Activated CD4-positive, alpha-beta T cell treated with anti-CD3 and anti-CD28 coated beads, Interleukin-2, amount 10 ng/mL, durations not matched to agents 7 days and 5 days (primary cell): ENCODE measurements at places on chromosomes 4 and X.
A peak's percentile ranks its signal among the peaks of the same experiment; 100 is the strongest.

DNA sequence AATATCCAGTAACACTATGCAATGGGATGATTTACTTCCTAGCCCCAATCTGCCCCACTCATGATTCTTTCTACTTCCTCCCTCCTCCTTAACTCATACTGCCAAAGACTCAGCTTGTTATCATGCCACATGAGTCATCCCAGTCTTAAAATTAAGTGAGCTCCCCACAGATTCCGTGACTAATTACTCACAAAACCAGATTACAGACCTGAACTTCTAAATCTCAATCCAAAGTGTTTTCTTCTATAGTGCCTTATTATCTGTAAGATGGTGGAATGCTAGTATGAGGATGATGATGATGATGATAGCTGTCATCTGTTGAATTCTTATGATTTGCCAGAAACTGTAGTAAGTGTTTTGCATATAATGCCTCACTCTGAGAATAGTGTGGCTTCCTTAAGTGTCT lies 27.7 kb upstream of the GPC3 start:
- H3K27ac ChIP-seq: no peak overlapping the region

DNA sequence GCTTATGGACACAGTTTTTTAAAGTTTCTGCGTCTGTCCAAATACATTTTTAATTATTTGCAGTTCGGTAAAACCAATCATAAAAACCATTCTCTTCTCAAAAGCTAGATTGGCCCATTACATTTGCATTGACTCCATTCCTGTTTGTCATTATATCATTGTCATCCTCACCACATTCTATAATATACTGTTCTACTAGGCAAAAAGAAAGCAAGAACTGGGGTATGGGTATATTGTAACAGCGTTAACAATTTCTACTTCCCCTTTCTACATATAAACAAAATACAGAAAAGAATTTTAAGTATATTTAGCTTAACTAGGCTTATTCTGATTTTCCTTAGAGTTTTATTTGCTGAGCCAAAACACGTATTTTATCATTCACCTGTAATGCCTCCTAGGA lies 91.8 kb downstream of the RAP1GDS1 start:
- DNase-seq: no peak
- peaks cover 24% of the 10 kb centered on the region for H3K36me3 ChIP-seq
- H3K4me1 ChIP-seq: no peaks in the 10 kb centered on the region
- H3K27ac ChIP-seq: no peak overlapping the region
- no peaks in the 10 kb centered on the region for H3K27me3 ChIP-seq
- no peak overlapping the region for H3K4me3 ChIP-seq

GRCh38 chr4:155712846-155713245 lies 46.0 kb upstream of the GUCY1B1 start:
- no peaks in the 10 kb centered on the region for H3K36me3 ChIP-seq
- no peak for DNase-seq
- no peak overlapping the region for H3K4me3 ChIP-seq
- peaks cover 8% of the 10 kb centered on the region for H3K27me3 ChIP-seq
- H3K27ac ChIP-seq: no peak overlapping the region

DNA sequence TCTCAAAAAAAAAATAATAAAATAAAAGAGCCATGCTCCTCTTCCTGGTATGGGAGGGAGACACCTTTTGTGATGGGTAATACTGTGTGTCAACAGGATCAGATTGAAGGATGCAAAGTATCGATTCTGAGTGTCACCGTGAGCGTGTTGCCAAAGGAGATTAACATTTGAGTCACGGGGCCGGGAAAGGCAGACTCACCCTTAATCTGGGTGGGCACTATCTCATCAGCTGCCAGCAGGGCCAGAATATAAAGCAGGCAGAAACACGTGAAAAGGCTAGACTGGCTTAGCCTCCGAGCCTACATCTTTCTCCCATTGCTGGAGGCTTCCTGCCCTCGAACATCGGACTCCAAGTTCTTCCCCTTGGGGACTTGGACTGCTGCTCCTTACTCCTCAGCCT lies 95.4 kb downstream of the SHOX start:
- no peak overlapping the region for H3K4me3 ChIP-seq
- no peaks in the 10 kb centered on the region for H3K36me3 ChIP-seq
- H3K27me3 ChIP-seq: no peaks in the 10 kb centered on the region
- H3K27ac ChIP-seq: no peak overlapping the region

- H3K27ac ChIP-seq: no peak overlapping the region
- H3K4me3 ChIP-seq: no peak overlapping the region
- H3K27me3 ChIP-seq: no peaks in the 10 kb centered on the region
Observed at GRCh38 chr4:117447925-117448324, 362.5 kb upstream of the TRAM1L1 start.

DNA sequence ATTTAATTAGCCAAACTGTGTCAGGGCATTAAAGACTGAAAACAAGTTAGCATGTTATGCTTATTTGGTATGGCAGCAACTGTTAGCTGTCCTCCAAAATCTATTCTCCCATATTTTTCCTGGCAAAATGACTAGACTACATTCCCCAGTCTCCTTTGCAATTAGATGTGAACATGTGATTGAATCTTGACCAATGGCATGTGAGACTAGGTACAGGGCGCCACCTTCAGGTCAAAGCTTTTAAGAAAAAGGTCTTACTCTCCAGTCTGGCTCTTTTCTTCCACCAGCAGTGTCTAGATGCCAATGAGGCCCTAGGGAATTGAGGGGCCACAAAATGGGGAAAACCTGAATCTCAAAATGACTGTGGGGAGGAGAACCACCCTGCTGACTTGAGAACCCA lies 408.2 kb downstream of the SMARCA1 start:
- no peaks in the 10 kb centered on the region for H3K27me3 ChIP-seq
- peak; percentile 10 for DNase-seq
- H3K4me3 ChIP-seq: no peak overlapping the region
- H3K27ac ChIP-seq: no peak overlapping the region
- H3K36me3 ChIP-seq: no peaks in the 10 kb centered on the region
- H3K4me1 ChIP-seq: no peaks in the 10 kb centered on the region

DNA sequence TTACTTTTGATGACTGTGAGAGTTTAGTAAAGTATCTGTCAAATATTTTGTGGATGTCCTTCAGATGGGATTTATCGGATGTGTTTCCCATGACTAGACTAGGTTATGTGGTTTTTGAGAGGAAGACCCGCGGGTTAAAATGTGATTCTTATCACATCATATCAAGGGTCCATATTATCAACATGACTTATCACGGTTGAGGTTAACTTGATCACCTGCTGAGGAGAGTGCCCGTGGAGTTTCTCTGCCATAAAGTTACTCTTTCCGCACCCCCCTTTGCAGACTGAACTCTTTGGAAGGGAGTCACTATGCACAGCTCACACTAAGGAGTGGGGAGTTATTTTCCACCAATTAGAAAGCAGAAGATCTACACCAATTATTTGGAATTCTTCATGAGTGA lies 38.7 kb downstream of the GLRB start:
- H3K4me3 ChIP-seq: no peak overlapping the region
- H3K27me3 ChIP-seq: no peaks in the 10 kb centered on the region
- no peak overlapping the region for H3K27ac ChIP-seq
- H3K36me3 ChIP-seq: no peaks in the 10 kb centered on the region
- DNase-seq: no peak

GRCh38 chr4:98939438-98939837 lies 10.5 kb upstream of the EIF4E start:
- no peaks in the 10 kb centered on the region for H3K36me3 ChIP-seq
- H3K27me3 ChIP-seq: no peaks in the 10 kb centered on the region
- DNase-seq: no peak
- peaks cover 14% of the 10 kb centered on the region for H3K4me1 ChIP-seq

DNA sequence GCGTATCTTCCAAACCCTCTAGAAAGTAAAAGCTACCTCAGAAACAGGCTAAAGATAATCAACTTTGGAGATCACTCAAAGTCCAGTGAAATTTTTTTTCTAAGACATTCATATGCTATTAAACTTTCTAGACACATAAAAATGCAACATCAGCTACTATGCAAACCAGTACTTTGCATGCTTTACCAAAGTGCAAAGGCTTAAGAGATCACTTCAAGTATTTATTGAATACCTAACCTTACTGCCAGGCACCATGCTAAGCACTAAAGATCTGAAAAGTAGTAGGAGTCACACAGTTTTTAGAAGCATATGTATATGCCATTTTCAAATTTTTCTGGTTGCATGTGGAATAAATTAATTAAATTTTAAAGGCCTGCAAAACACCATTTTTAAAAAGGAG lies 115.8 kb downstream of the THOC2 start:
- H3K27me3 ChIP-seq: no peaks in the 10 kb centered on the region
- DNase-seq: no peak
- no peak overlapping the region for H3K4me3 ChIP-seq
- no peaks in the 10 kb centered on the region for H3K4me1 ChIP-seq
- H3K27ac ChIP-seq: no peak overlapping the region

DNA sequence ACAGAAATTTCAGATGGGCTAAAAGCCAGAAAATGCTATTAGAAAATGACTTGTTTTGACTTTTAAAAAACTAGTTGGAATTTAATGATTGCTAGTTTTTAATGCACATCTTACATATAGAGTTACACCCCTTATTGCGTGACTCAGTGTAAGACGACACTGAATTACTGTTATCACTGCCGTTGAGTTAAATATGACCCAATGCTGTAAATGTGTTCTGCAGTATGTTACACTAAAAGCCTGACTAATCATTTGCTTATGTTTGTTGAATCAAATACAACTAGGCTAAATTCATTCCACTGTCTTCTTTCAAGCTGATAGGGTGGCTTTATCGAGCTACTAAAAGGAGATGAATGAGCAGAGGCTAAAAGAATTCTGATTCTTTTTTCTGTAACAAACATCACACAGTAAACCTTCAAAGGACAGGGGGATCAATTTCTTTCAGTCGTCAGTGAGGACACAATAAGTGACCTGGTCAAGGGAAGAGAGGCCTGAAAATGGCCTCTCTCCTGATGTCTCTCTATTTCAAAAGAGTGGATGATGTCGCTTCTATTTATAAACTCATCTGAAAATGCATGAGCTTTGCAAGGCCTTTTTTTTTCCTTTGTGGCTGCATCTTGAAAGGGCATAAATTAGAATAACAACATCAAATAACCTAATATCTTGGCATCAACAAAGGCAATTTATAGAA lies 142.2 kb upstream of the KCNIP4 start:
- DNase-seq: no peak
- H3K27ac ChIP-seq: no peak overlapping the region
- H3K4me3 ChIP-seq: no peak overlapping the region
- no peaks in the 10 kb centered on the region for H3K4me1 ChIP-seq

- H3K4me1 ChIP-seq: no peaks in the 10 kb centered on the region
- no peak overlapping the region for H3K4me3 ChIP-seq
- H3K27ac ChIP-seq: no peak overlapping the region
Observed at GRCh38 chr4:106409901-106410889, 41.6 kb upstream of the GIMD1 start.

- H3K27ac ChIP-seq: peak overlapping the region; percentile 96
- H3K27me3 ChIP-seq: no peaks in the 10 kb centered on the region
Observed at GRCh38 chr4:15656038-15656470, 897 bp upstream of the FBXL5 start.

- peaks cover 49% of the 10 kb centered on the region for H3K4me1 ChIP-seq
- peaks cover 23% of the 10 kb centered on the region for H3K36me3 ChIP-seq
- DNase-seq: no peak
Observed at GRCh38 chr4:26365537-26366150, 44.8 kb downstream of the RBPJ start.

- DNase-seq: no peak
- H3K27me3 ChIP-seq: no peaks in the 10 kb centered on the region
- H3K4me3 ChIP-seq: no peak overlapping the region
- H3K27ac ChIP-seq: no peak overlapping the region
- no peaks in the 10 kb centered on the region for H3K4me1 ChIP-seq
Observed at GRCh38 chrX:113741744-113742143, 842.1 kb upstream of the HTR2C start.

DNA sequence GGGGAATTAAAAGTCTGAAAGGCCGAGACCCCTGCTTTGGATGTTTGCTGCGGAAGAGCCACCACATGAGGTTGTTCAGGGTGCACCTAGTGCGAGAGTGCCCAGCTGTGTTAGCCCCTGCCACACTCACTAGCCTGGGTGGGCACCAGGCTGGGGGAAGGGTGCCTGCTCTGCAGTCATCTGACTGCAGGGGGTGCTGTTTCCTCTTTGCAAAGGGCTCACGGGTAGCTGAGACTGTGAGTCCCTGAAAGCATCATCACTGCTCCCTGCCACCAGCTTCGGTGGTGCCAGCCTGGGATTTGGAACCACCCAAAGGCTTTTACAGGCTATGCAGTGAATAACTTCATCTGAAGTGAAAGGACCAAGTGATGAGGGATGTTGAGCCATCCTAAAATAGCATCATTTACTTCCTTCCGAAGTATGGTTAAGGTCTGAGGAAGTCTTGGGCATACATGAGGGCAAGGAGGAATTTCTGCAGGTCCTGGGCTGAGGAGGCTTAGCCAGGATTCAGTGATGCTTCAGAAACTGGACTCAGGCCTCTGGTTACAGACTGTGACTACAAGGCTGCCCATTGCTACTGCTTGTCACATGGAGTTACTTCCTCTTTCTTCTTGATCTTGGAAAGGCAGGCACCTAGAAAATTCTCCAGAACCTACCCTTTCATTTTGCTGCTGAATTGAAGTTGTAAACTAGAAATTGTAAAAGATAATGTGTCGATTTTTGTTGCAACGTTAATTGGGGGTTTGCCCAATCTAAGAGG lies 293.2 kb upstream of the PRPS2 start:
- H3K4me3 ChIP-seq: no peak overlapping the region
- no peak overlapping the region for H3K27ac ChIP-seq
- H3K27me3 ChIP-seq: no peaks in the 10 kb centered on the region
- no peak for DNase-seq

DNA sequence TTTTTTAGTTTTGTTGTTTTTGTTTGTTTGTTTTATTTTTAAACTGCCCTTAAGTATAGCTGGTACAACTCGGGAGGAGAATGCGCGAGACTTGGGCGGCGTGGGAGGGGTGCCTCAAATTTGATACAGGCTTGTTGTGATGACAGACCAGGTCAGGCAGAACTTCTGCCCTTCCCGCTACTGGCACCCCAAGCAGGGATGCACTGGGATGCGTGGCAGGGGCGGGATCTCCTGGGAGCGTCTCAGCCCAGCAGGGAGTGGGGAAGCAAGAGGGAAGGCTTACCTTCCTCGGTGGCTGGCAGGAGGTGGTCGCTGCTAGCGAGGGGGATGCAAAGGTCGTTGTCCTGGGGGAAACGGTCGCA lies 851 bp downstream of the SFRP2 start:
- no peaks in the 10 kb centered on the region for H3K36me3 ChIP-seq
- DNase-seq: no peak
- H3K27ac ChIP-seq: no peak overlapping the region
- peaks cover 80% of the 10 kb centered on the region for H3K27me3 ChIP-seq
- no peak overlapping the region for H3K4me3 ChIP-seq
- peaks cover 32% of the 10 kb centered on the region for H3K4me1 ChIP-seq
